Hematopoietic multipotent progenitor cell treated with erythropoietin and hydrocortisone succinate and interleukin-3 and kit ligand, for 8 days (in vitro differentiated cells): ENCODE measurements at places on chromosomes 3 and 15.

DNA sequence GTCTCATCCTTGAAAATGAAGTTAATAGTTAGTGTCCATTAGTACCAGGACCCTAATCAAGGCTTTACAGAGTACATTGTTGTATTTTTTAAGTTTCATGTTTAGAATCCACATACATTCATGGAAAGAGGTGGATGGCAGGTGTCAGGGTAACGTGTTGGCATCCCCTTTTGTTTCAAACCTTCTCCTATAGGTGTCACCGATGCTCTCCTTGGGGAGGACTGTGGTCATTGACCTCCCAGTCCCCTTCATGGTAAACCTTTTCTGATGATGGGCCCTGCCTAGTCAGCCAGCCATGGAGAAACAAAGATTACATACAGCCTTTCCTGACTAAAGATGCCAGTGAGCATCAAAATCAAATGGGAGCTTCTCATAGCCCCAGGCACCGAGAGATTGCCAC, 574.8 kb downstream of the AGBL1 start:
- DNase-seq: no peak

GRCh38 chr3:57354768-57355167, 62.3 kb upstream of the ASB14 start:
- DNase-seq: no peak

- no peak for DNase-seq
Observed at GRCh38 chr3:10956986-10957385, 35.6 kb upstream of the SLC6A1 start.

DNA sequence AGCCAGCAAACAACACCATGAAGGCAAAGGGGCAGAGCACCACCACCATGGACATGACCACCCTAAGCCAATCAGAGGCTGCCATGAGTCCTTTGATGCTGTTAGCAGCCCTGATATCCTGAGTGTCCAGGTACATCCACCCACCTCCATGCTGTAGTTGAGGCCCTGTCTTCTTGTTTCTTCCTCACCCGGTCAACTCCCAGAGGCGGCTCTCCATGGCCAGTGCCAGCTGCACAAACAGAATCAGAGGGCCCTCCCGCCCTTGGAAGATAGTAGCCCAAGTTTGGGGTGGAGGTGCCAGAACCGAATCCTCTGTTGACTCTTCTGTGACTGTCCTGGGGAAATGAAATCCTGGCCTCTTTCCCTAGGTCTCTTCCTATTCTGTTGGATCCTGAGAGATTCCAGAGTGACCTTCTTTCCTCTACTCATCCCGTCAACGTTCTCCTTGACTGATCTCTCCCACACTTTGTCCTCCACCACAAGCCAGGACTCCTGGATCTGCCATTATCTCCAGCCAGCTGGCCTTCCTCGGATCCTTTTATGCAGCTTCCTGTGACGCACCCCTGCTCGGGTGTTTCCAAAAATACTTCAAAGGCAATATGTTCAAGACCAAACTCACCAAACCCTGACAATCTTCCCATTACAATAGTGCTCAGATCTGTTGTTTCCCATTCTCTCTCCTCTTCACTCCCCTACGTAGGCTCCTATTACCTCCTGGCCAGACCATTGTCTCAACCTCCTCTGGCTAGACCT, 45.4 kb upstream of the DLG1 start:
- no peak for DNase-seq

- no peak for DNase-seq
Observed at GRCh38 chr3:180358179-180358578, 243.8 kb upstream of the TTC14 start.

DNA sequence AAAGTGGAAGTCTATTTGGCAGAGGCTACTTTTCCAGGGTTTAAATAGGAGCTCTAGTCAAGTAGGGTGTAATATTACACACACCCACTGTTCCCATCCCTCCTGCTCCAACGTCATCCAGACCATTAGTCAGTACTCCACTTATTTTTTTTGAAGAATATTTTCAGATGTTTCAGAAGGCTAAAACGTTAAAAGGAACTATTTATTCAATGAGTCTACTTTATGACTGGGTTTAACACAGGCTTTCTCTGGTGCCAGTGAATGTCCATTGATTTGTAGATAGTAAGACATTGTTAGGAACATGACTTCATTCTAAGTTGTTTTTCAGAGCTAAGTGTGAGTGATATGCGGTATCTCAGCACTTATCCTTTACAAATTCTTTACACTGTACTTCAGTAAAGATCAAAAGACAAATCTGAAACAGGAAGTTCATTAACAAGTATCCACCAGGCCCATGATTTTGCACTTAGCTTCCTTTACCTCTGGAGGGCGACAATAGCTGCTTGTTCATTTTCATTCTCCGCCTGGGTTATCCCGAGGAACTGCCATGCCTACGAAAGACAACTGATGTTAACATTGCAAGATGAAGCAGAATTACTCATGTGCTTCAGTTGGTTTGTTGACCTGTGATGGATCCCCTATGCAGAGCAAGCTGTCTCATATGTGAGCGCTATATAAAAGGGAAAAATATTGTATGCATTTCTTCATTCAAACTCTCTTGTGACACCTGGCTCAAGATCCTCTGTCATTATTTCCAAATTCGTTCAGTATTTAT, 158.7 kb downstream of the USP13 start:
- peak; percentile 59 for DNase-seq

DNA sequence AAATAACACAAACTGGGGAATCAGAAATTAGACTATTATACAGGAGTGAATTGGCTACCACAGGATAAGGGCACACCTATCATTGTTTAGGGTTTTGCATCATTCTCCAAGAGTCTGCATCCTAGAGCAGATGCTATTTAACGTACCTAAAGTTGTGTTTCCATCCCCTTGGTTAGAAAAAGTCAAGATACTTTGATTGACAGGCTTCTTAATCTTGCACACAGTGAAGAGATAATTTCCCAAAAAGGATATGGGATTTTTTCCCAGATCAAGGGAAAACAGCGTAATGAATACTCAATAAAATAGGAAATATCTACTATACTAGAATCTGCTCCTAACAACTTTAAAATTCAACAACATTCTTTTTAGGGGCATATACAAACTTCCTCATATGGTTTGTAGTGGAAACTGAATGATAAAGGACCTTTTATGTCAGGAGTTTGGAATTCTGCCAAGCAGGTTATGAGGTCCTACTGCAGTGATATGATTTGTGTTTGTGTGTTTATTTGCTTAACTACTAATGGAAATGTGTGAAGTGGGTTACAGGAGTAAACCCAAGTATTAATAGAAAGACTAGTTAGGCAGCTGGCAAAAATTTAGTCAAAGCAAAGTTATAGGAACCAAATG, 124.1 kb upstream of the MME start:
- no peak for DNase-seq

DNA sequence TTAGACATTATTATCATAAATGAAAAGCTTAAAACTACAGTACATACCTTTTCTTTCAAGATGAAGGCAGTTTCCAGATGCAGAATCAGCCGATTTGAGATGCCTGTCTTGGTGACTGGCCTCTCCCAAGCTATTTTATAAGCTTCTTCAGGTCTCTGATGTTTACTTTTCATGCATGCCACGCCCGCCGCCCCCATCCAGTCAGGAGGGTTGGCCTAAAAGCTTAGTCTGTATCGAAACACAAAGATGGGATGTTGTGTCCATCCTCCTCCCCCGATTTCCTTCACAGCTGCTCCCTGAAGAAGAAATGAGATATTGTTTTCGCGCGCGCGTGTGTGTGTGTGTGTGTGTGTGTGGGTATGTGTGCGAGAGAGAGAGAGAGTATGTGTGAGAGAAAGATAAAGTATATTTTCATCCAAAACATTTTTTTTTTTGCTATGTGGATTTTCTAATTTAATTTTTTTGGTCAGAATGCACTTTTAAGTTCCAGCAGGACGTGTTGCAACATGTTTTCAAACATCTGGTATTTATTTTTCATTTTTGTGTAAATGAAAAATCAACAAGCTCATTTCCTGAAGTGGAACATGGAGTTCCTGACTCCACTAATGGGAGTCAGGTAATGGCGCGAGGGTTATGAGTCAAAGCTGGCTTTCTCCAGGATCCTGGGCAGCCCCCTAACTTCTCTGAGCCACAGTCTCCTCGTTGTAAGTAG, at the start of gene APOD:
APOD (minus strand) TSS at position 110 of the 712 bp plus-strand sequence. CDS start 4,479 bp downstream, outside the sequence.
- DNase-seq: no peak

- DNase-seq: no peak
Observed at GRCh38 chr15:63701365-63701764, 104.2 kb downstream of the FBXL22 start.

DNA sequence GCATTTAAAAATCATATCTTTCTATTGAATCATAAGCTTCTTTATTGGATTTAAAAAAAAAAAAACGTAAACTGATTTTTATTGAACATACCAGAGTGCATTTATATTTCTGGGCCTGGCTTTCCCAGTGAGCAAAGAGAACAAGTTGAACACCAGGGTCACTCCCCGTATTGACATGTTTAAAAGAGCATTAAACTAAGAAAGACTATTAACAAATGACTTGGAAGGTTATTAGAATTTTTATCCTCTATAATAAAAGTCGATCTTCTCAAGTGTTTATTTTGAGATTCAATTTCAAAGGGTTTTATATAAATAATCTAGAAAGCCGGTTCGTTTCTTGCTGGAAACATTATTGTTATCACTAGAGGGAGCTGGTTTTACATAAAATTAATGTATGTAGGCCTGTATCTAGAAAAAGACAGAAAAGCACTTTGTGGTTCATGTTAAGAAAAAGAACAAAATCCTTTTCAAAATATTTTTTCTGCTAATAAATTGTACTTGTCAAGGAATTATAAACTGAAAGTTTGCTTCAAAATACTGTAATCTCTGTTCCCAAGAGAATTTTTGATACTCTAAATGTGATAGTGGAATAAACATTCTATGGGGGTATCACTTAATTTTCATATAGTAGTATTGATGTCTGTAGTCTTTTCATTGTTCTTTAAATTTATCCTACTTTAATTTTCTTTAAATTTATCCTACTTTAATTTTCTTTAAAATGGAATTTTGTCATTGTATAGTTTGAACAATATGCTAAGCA, 321.8 kb upstream of the MME start:
- peak; percentile 41 for DNase-seq

- no peak for DNase-seq
Observed at GRCh38 chr3:9409981-9410854, 12.8 kb downstream of the SETD5 start.

GRCh38 chr15:72489943-72490554, 15.9 kb downstream of the ARIH1 start:
- DNase-seq: no peak

- no peak for DNase-seq
Observed at GRCh38 chr3:89364314-89364713, 256.9 kb downstream of the EPHA3 start.

DNA sequence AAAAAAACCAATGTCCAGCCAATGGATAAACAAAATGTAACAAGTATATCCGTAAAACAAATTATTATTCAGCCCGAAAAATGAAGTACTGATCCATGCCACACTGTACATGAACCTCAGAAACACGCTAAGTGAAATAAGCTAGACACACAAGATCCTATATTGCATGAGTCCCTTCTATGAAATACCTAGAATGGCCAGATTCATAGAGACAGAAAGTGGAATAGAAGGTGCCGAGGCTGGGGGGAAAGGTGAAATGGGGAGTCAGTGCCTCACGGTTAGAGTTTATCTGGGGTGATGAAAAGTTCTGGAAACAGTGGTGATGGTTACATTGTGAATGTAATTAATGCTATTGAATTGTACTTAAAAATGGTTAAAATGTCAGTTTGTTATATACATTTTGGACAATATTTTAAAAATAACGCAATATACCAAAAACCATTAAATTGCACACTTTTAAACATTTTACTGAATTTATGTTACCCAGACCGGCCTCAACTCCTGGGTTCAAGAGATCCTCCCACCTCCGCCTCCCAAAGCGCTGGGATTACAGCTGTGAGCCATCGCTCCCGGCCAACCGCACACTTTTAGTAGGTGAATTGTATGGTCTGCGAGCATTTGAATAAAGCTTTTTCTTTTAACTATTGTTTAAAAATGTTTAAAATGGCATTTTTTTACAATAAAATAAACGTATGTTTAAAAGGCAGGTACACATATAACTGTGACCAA, 2.1 kb downstream of the RNF168 start:
- no peak for DNase-seq

DNA sequence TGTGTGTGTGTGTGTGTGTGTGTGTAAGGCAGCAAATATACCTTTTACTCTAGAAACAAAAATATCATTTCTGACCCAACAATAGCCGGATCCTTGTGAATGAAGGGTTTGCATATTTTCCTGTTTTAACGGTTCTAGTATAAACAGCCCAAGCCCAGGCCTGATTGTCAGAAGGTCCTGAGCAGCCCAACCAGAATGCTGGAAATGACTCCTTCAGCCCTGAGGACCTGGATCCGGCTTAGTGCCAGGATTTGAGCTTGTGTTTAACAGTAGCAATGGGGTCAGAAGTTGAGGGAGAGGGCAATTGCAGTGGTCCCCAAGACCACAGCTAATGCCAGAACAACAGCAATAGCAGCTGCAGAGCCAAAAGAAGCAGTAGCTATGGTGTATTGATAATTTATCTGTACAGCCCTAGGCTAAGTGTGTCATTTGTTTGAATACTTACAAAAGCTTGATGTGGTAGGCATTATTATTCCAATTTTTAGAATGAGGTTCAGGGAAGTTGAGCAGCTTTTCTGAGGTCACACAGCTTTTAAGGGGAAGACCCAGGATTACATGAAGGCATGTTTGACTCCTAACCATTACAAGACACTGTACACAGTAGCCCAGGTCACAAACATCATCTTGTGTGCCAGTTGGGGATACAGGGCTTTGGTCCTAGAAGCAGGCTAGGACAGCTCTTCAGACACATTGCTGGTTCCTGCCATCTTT, 12.8 kb downstream of the FOXL2 start:
- no peak for DNase-seq

DNA sequence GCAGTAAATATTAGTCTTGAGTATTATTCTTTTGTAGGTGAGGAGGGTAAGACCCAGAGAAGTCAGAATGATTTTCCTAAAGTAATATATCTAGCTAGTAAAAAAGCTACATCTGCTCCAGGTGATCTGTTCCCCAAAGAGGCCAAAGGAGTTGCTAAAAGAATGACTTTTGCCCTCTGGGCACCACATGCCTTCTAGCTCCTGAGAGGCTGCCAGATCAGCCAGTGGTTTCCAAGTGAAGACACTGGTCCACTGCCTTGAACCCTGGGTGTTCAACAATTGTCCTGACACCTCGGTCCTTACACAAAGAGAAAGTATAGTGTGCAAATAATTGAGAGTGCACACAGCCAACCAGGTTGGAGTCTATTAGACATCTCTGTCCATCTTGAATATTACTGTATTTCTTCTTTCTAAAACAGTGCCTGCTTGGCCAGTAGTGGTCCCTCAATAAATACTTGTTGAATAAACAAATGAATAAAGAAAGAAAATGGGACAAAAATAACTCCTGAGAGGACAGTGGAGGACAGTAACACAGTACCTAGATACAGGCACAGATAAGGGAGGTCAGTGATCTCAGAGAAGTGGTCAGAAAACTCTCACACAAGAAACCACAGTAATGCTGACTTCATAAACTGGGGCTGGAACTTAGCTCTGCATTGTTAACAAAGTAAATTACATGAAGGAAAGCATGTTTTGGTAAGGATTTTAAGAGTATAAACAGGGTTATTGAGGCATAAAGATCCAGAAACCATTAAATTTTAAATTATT, 56.6 kb upstream of the CSTA start:
- DNase-seq: no peak

- peak; percentile 59 for DNase-seq
Observed at GRCh38 chr3:48504051-48504946, at the start of gene SHISA5. Gene SHISA5, minus strand, starts transcription at chr3:48504174. Its CDS starts 80 bp downstream, at chr3:48504094.
